ENCODE measurements at places on chromosomes 12 and 14.

GRCh38 chr12:57733928-57734327, 4.6 kb downstream of the AGAP2 start:
- no peak for DNase-seq

GRCh38 chr12:122082621-122083356, 4.2 kb downstream of the MLXIP start:
- DNase-seq = no peak

GRCh38 chr12:84455598-84455997, 457.0 kb downstream of the SLC6A15 start:
- no peak for DNase-seq

GRCh38 chr12:30701056-30701455, 5.4 kb upstream of the IPO8 start:
- DNase-seq = no peak

DNA sequence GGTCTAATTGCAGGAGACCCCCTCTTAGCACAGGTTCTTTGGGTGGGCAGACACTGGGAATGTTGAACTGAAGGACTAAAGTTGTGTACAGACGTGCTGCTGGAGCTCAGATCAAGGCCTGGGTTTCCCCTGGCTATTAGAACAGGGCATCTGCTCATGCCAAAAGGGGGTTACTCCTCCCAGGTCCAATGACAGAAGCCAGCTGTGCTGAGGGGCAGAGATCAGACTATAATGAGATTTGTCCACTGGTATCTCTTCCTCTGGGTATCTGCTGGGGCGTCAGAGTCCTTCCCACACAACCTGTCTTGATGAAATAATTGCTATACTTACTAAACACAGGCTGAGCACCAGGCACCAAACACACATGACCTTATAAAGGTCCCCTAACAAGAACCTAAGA, 42.6 kb downstream of the LTBP2 start:
- DNase-seq = no peak

GRCh38 chr14:76135722-76136121, 16.0 kb upstream of the GPATCH2L start:
- DNase-seq = no peak

GRCh38 chr12:71710276-71711125, 24.6 kb downstream of the TMEM19 start:
- no peak for DNase-seq

DNA sequence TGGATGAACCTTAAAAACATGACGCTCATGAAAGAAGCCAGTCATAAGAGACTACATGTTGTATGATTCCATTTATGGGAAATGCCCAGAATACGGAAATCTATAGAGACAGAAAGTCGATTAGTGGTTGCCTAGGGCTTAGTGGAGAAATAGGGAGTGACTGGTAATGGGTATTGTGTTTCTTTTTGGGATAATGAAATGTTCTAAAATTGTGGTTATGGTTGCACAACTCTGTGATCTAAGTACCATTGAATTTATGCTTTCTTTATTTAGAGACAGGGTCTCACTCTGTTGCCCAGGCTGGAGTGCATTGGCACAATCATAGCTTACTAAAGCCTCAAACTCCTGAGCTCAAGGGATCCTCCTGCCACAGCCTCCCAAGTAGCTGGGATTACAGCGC, 8.0 kb downstream of the RBMS2 start:
- no peak for DNase-seq

- DNase-seq = no peak
Observed at GRCh38 chr14:91420686-91421085, 3.1 kb upstream of the CCDC88C start.

GRCh38 chr12:32435921-32436705, 36.8 kb downstream of the FGD4 start:
- no peak for DNase-seq

DNA sequence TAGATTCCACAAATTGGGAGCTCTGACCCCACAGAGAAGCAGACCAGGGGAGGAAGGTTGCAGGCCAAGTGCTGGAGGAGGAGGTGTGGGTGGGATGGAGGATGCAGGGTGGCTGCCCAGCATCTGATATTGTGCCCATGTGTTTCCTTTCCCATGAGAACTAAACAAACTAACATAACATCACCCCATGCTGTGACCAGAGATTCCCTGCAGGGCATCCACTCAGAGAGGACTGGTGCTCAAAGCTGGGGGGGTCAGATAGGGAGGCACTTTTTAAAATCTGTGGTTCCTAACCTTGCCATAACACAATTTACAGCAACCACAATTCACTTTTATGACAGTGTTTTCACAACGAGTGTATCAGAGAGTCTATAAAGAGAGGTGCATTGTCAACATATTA, 1277.6 kb downstream of the AACS start:
- no peak for DNase-seq

DNA sequence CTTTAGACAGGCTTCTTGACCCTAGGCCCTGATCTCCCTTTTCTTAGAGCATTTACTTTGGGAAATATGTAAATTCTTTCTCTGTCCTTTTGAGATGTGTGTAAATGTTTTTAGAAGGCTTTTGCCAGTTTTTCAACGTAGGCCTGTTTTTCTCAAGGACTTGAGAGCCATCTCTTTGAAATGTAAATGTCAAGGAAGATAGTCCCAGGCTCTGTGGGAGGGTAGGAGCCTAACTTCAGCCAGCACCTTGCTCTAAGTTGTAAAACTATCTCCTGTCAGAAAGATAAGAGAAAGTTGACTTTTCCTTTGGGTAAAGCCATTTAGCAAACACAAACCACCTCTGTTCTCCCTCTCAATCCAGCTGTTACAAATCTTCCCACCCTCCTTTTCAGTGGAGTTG, 219.8 kb downstream of the RPS29 start:
- DNase-seq = no peak

- no peak for DNase-seq
Observed at GRCh38 chr14:80208461-80208860, 2.8 kb downstream of the DIO2 start.

GRCh38 chr12:57129321-57129842, 1.1 kb downstream of the LRP1 start:
- DNase-seq = no peak

GRCh38 chr14:51139121-51139681, 44.3 kb upstream of the TRIM9 start:
- DNase-seq = no peak

DNA sequence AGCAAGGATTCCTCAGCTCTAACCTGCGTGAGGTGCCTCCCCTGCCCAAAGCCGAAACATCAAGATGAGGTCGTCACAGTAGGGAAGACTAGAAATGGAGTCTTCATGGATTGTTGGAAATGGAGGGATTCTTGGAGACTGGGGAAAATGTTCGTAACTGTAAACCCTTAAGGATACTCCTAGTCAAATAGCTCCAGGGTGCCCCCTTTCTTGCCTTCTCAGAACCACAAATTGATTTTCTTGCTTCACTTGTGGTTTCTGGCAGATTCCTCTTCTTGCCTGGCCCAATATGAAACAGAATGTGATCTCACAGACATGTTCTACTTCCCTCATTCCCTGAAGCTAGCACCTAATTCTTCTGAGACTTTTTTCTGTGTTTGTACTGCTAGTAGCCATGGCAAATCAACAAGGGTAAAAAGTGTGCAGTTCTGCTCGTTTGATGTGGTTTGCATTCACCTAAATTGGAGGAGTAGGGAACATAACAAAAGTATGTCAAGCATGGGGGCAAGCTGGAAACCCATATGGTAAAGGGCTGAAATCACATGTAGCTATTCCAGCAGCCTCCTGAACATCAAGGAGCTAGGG, 332.0 kb downstream of the PAWR start:
- no peak for DNase-seq

DNA sequence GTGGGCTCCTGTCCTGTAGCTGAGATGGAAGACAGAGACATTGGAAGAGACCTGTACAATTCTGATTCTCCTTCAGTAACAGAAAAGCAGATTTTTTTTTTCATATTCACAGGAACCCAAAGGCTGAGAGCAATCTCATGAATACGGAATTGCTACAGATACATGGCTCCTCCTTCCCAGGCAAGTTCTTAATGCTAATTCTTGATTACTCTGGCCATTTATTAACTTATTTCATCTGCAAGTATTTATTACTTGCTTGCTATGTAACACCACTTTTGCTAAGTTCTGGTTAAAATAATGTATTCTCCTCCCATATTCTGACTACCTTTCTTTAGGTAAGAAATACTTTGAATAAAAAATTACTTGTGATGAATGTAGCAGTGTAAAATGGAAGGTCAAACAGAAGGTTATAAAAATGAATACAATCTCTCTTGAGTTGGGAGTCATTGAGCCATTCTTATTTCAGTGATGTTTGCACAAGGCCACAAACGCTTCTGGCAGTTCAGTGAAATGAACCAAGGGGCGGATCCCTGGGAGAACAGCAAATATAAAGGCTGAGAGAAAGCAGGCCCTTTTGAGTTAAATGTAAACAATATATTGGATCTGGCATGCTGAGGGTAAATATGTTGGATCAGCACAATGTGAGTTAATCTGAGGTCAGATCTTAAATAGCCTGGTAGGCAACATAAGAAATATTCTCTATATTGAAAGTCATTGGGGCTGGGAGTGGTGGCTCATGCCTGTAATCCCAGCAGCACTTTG, 37.6 kb downstream of the MUCL1 start:
- no peak for DNase-seq

- no peak for DNase-seq
Observed at GRCh38 chr14:77085538-77085937, 12.5 kb upstream of the CIPC start.

GRCh38 chr12:44405297-44405696, 470.8 kb downstream of the NELL2 start:
- no peak for DNase-seq

DNA sequence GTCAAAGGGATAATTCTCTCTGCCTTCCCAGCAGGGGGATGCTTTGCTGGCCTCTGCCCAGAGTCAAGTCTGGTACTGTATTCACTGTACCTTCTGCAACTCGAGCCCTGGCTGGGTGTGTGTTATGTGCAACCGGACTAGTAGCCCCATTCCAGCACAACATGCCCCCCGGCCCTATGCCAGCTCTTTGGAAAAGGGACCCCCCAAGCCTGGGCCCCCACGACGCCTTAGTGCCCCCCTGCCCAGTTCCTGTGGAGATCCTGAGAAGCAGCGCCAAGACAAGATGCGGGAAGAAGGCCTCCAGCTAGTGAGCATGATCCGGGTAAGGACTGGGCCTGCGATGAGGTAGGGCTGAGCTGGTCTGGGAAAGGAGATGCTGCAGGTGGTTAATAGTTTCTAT, 3.3 kb downstream of the RNF31 start:
- no peak for DNase-seq

DNA sequence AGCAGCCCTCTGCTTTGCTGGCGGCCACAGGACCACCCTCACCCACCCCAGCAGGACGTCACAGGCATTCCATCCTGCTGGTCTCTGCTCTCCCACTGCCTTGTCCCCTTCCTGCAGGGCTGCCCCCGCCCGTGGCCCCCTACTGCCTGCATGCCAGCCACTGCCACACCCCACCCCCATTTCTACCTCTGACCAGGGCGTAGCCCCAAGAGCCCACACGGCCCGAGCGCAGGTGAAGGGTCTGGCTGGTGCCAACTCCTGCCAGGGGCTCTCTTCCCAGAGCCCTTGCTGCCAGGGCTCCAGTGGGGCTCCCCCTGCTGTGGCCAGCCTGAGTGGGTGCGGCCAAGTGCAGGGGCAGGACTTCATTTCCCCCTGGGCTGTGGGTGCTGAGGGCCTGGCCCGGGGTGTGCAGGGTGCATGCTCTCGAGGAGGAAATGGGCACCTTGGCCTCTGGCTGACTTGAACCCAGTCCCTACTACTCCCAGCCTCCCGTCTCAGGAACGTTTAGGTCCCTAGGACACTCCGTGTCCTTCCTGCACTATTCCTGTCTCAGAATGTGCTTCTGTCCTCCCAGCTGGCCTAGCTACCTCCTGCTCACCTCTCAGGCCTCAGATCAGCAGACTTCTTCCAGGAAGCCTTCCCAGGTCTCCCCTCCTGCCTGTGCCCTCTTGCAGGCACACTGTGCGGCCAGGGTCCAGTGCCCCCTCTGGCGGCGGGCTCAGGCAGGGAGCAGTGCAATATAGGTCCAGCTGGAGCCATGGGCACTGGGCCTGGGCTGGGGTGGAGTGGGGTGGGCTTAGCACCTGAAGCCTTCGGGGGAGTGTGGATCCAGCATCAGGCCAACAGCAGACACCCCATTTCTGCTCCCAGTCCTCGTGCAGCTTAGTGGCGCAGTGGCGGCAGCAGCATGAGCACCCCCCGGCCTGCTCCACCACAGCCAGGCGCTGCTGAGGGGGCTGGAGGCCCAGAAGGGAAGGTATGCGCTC, 1.4 kb downstream of the LBHD2 start:
- no peak for DNase-seq

GRCh38 chr12:120429368-120429767, 8.5 kb upstream of the COX6A1 start:
- no peak for DNase-seq

GRCh38 chr14:98174041-98174440, 1098.0 kb downstream of the BCL11B start:
- DNase-seq = no peak

DNA sequence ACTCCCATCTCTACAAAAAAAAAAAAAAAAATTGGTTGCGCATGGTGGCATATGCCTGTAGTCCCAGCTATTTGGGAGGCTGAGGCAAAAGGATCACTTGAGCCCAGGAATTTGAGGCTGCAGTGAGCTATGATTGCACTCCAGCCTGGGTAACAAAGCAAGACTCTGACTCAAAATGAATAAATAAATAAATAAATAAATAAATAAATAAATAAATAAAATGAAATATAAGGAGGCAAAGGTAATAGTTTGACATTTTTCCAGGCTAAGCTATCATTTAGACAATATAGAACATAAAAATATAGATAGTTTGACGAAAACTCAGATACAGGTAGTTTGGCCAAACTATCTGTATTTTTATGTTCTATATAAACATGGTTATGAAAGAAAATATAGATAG, 40.5 kb downstream of the ZCRB1 start:
- no peak for DNase-seq

- DNase-seq = no peak
Observed at GRCh38 chr12:113826805-113827538, 139.2 kb downstream of the RBM19 start.

GRCh38 chr12:74483057-74483456, 54.6 kb upstream of the ATXN7L3B start:
- DNase-seq = no peak

GRCh38 chr12:94706250-94706661, 55.9 kb upstream of the TMCC3 start:
- no peak for DNase-seq

- DNase-seq = no peak
Observed at GRCh38 chr12:24088751-24089509, 139.5 kb upstream of the SOX5 start.

GRCh38 chr12:52232674-52233461, at the start of gene KRT7:
Gene KRT7, plus strand, starts transcription at chr12:52233243. Its CDS starts 54 bp downstream, at chr12:52233297.
- DNase-seq = no peak

DNA sequence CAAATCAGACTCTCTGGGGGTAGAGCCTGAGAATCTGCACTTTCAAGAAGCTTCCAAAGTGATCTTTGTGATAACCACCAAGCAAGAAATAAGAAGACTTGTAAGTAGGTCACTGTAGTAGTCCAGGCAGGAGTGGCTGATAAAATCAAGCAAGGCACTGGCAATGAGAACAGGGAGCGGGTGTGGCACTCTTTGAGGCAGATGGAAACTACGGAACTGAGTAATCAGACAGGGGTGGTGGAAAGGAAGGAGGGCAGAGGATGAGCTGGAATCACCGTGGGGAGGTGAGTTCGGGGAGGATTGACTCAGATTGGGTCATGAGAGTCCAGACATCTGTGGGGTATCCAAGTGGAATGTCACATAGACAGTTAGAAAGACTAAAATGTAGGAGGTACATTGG, 44.4 kb upstream of the PLXNC1 start:
- DNase-seq = no peak

Measured in stimulated activated CD4-positive, alpha-beta T cell treated with anti-CD3 and anti-CD28 coated beads, Interleukin-12 subunit alpha, Interleukin-12 subunit beta, amount 100 ng/mL, for 24 hours (primary cell).